ENCODE measurements at places on chromosomes 1 and 21.

- DNase-seq = no peak
Measured at GRCh38 chr1:72051538-72051937, 230.8 kb downstream of the NEGR1 start.

DNA sequence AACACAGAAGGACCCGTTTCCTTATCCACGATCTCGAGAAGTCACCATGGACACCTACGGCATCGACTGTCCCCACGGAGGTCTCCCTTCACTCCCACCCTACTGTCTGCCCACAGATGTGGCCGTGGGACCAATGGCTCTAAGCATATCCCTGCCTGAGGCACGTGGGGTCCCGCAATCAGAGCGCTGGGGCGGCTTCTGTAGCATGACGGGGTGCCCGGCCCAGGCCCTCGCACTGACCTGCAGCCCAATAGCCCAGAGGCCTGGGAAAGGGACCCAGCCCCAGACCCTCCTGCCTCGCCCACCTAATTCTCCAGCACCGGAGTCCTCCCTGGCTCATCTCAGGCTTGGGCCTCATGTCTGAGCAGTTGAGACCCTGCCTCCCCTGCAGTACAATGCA is 132.5 kb downstream of the NPHP4 start:
- DNase-seq = no peak

DNA sequence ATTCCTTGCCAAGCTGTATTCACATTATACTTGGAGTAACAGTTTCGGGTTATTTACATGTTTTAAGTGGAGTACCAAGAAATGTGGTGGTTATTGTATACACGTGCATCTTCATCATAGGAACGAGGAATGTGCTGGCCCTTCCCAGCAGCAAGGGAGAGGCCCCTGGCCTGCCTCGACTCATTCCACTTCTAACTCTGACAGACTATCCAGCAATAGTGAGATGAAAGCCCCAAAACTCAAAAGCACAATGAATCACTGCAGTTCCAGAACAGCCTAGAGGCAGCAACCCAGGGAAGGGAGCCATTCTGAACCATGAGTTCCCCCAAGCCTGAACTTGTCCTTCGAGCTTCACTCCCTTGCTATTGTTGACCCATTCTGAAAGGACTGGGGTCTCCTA is 23.1 kb downstream of the FAM89A start:
- no peak for DNase-seq

- no peak for DNase-seq
Measured at GRCh38 chr21:43323244-43324005, 103.5 kb downstream of the SIK1 start.

DNA sequence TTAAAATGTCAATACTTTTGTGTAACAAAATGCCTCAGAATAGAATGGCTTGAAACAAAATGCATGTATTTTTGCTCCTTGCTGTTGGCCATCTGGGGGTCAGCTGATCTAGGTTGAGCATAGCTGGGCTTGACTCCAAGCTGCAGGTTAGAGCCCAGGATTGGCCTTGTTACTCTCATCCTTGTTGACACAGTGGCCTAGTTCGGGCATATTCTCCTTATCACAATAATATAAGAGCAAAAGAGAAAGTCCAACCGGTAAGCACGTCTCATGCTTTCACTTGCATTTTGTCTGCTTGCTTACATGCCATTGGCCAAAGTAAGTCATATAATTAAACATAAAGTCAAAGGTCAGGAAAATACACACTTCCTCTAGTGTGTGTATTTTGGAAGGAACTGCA is 456.2 kb downstream of the KCNT2 start:
- DNase-seq = no peak

Measured in activated T-helper 1 cell treated with anti-CD3 and anti-CD28 coated beads, Interleukin-2, amount 50 U/mL, for 16 hours (primary cell).